Activated CD8-positive, alpha-beta memory T cell treated with anti-CD3 and anti-CD28 coated beads, Interleukin-2, amount 10 ng/mL, durations not matched to agents 7 days and 5 days (primary cell): ENCODE measurements at places on chromosomes 6 and 20. TPM values are rescaled to one million over a fixed set of nuclear protein-coding genes. Genes with fewer than 3 reads are reported as not detected.

- no peak for DNase-seq
Measured at GRCh38 chr20:18404172-18404571, 62.7 kb downstream of the DZANK1 start.

PPP1R14C gene
- not detected for total RNA-seq

AMD1 gene
- 71.2 TPM for total RNA-seq

MARCKS gene
- total RNA-seq, result 0.30 TPM

DNA sequence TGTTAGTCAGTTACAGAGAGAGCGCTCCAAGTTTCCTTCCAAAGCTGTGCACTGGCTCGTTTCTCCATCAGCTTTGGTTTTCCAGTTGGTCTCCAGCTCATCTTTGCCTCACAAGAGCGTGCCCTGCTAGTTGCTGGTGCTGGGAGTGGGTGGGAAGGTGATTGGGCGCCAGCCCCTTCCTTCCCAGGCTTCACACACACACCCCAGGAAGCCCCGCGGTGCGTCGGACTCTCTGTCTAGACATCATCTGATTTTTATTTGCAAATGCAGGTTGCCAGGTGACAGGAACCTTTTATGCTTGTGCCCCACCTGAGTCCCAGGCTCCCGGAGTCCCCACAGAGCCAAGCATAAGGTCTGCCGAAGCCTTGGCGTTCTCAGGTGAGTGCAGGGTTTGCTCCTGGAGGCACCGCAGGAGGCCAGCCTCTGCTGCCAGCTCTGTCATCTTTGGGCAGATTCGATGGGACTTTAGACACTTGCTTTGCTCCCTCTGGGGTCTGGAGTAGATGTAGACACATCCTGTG is 7.1 kb downstream of the IRF4 start:
- no peak for DNase-seq

GRCh38 chr6:43217351-43217750 is 11.9 kb downstream of the DNPH1 start:
- no peak for DNase-seq

DNA sequence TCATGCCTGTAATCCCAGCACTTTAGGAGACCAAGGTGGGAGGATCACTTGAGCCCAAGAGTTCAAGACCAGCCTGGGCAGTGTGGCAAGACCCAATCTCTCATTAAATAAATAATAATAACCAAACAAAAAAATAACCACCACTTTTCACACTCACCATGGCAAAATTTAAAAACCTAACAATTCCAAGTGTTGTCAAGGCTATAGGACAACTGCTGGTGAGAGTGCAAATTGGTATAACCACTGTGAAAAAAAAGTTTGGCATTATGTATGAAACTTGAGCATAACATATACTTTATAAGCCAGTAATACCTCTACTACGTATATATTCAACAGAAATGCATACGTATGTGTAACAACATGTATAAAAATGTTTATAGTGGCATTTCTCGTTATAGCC is 3.8 kb downstream of the PRR3 start:
- DNase-seq, result no peak

- peak; percentile 60 for DNase-seq
Measured at GRCh38 chr20:1588533-1589460, 31.0 kb downstream of the SIRPB1 start.

DNA sequence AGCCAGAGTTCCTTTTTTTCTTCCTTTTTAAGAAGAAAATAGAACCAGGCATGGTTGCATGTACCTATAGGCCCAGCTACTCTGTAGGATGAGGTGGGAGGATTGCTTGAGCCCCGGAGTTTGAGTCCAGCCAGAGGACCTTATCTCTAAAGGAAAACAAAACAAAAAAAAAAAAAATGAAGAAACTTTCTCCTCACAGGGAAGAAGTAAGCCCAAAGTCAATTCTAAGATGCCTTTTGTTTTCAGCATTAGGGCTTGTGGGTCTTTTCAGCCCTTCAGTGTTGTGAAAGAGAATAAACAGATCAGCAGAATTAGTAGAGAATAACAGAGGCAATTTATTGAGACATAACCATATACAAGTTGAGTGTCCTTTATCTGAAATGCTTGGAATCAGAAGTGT is 26.8 kb downstream of the ZNF451 start:
- no peak for DNase-seq

DNA sequence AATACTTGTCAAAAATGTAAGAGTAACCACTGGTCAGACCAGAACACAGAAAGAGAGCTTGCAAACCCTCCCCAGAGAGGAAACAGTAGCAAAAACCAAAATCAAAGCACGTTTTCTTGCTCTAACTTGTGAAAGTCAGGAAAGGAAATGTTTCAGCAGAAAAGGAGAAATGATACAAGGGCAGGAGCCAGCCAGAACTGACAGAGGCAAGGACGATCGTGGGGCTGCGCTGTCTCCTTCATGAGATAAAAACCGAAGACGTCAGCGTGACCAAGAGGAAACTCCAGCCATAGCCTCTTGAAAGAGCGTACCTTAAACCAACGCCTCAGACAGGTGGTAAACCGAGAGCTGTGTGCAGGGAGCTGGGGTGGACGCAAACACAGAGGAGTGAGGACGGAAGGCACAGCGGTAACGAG is 27.5 kb downstream of the LAMA5 start:
- no peak for DNase-seq

GRCh38 chr6:8137529-8137939 is 35.2 kb upstream of the EEF1E1 start:
- no peak for DNase-seq

ETV7 gene
- 19.7 TPM for total RNA-seq
